Mesenchymal stem cell (in vitro differentiated cells and primary cell): ENCODE measurements at places on chromosomes 1 and 21.

GRCh38 chr1:107142140-107142542 lies 1.3 kb downstream of the NTNG1 start:
- H3K4me1 ChIP-seq, result peaks cover 8% of the 10 kb centered on the region
- H3K27me3 ChIP-seq, result no peaks in the 10 kb centered on the region
- peak overlapping the region; percentile 92 for H3K4me3 ChIP-seq
- H3K36me3 ChIP-seq, result no peaks in the 10 kb centered on the region
- DNase-seq, result peak; percentile 62
- H3K27ac ChIP-seq, result no peak overlapping the region

GRCh38 chr1:232012773-232013386 lies 386.3 kb downstream of the DISC1 start:
- H3K27me3 ChIP-seq, result no peaks in the 10 kb centered on the region
- H3K27ac ChIP-seq, result no peak overlapping the region
- H3K36me3 ChIP-seq, result peaks cover 7% of the 10 kb centered on the region
- no peaks in the 10 kb centered on the region for H3K4me1 ChIP-seq

GRCh38 chr1:235113183-235113917 lies 15.3 kb downstream of the TOMM20 start:
- H3K27me3 ChIP-seq, result no peaks in the 10 kb centered on the region
- H3K27ac ChIP-seq, result no peak overlapping the region
- H3K4me1 ChIP-seq, result no peaks in the 10 kb centered on the region
- DNase-seq, result no peak
- H3K36me3 ChIP-seq, result peaks cover 94% of the 10 kb centered on the region

DNA sequence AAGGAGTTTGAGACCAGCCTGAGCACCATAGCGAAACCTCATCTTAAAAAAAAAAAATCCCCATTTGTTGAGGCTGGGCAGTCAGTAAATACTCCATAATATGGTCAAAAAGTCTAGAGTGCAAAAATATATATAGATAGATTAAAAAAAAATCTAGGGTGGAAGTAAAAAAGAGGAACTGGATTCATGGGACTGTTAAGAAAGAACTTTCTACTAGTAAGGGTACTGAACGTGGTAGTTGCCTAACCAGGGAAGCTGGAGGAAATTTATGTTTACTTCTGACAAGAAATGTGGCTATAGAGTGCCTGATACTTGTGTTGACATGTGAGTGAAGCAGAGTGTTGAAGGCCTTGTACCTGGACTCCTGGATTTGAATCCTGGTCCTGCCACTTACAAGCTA lies 265.9 kb upstream of the FAM78B start:
- no peak overlapping the region for H3K4me3 ChIP-seq
- H3K27ac ChIP-seq, result no peak overlapping the region
- H3K36me3 ChIP-seq, result no peaks in the 10 kb centered on the region
- H3K27me3 ChIP-seq, result no peaks in the 10 kb centered on the region
- no peak for DNase-seq
- no peaks in the 10 kb centered on the region for H3K4me1 ChIP-seq

DNA sequence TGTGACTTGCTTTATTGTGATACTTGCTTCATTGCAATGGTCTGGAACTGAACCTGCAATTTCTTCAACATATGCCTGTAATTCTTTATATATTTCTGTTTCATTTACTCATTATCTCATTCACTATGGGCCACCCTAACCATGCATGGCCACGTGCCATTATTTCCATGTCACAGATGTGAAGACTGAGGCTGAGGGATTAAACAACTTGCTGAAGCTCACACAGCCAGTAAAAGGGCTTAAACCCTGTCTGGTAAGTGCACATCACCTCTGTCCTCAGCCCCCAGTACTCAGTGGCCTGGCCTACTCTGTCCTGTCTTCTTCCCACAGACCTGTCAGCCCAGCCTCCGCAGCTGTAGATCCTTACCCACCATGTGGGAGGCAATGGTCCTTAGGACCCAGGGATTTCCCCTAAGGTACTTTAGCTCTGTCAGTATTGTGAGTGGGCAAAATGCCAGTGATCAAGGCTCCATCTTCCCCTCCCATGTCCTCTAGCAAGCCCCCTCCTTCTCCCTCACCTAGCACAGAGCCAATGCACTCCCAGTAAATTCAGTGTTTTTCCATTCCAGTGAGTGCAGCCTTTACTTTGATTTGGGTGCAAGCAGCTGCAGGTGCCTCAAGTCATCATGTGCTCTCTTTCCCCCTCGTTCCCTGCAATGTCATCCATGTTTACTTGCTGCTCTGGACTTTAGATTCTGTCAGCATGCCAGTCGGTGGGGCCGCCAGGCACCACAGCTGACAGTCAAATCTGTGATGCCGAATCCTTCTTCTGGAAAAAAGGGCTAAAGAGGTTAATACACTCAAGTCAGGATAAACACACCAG lies 228.2 kb upstream of the PROX1 start:
- no peaks in the 10 kb centered on the region for H3K27me3 ChIP-seq
- no peaks in the 10 kb centered on the region for H3K4me1 ChIP-seq
- no peak for DNase-seq

GRCh38 chr1:231750296-231750695 lies 123.7 kb downstream of the DISC1 start:
- H3K27ac ChIP-seq, result no peak overlapping the region
- H3K27me3 ChIP-seq, result no peaks in the 10 kb centered on the region
- no peak overlapping the region for H3K4me3 ChIP-seq

- H3K36me3 ChIP-seq, result no peaks in the 10 kb centered on the region
- H3K27ac ChIP-seq, result no peak overlapping the region
- no peaks in the 10 kb centered on the region for H3K27me3 ChIP-seq
- H3K4me1 ChIP-seq, result peaks cover 1% of the 10 kb centered on the region
Observed at GRCh38 chr1:15595809-15596617, 11.2 kb upstream of the AGMAT start.

DNA sequence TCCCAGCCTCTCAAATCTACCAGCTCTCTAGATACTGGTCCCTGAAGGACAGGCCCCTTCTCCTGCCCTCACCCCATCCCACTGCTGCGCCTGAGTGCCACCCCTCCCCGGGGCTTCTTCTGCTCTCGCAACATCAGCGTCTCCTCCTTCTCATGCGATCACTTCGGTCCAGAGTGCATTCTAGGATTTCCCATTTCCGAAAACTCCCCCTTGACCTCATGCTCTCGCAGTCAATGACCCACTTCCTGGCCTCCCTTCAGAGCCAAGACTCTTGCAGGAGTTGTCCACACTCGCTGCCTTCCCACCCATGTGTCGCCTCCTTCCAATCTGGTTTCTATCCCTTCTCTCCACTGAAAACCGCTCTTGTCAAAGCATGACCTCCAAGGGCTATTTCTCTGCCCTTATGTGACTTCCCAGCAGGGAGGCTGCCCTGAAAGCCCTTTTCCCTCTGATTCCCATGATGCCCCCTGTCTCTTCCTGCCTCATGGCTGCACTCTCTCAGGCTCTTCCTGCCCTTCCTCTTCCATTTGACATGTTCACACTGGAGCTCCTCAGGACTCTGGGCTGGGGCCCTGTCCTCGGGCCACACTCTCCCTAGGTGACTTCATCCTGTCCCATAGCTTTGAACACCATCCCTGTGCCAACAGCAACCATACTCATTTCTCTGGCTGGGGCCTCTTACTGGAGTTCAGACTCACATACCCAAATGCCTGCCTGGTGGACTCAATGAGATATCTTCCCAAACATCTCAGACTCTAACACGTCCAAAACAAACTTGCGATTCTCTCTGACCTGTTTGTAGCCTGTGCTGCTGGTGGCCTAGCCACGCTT lies 46.0 kb downstream of the LDLRAD2 start:
- H3K4me1 ChIP-seq, result peaks cover 25% of the 10 kb centered on the region
- no peak overlapping the region for H3K4me3 ChIP-seq
- peak; percentile 42 for DNase-seq
- H3K36me3 ChIP-seq, result peaks cover 90% of the 10 kb centered on the region
- H3K27me3 ChIP-seq, result no peaks in the 10 kb centered on the region

GRCh38 chr1:202162047-202162417 lies 1.6 kb upstream of the PTPN7 start:
- no peak overlapping the region for H3K4me3 ChIP-seq
- H3K4me1 ChIP-seq, result peaks cover 7% of the 10 kb centered on the region
- peaks cover 72% of the 10 kb centered on the region for H3K27me3 ChIP-seq
- H3K36me3 ChIP-seq, result no peaks in the 10 kb centered on the region

- no peaks in the 10 kb centered on the region for H3K36me3 ChIP-seq
- H3K27me3 ChIP-seq, result no peaks in the 10 kb centered on the region
- no peak for DNase-seq
Observed at GRCh38 chr1:185069202-185069772, 23.9 kb downstream of the RNF2 start.

- H3K4me1 ChIP-seq, result peaks cover 1% of the 10 kb centered on the region
- H3K27ac ChIP-seq, result no peak overlapping the region
- no peaks in the 10 kb centered on the region for H3K27me3 ChIP-seq
- no peaks in the 10 kb centered on the region for H3K36me3 ChIP-seq
- no peak overlapping the region for H3K4me3 ChIP-seq
- peak; percentile 42 for DNase-seq
Observed at GRCh38 chr1:94438692-94439276, 20.6 kb downstream of the ABCD3 start.

- no peaks in the 10 kb centered on the region for H3K27me3 ChIP-seq
- DNase-seq, result no peak
- no peak overlapping the region for H3K27ac ChIP-seq
- H3K4me1 ChIP-seq, result peaks cover 7% of the 10 kb centered on the region
- no peak overlapping the region for H3K4me3 ChIP-seq
Observed at GRCh38 chr1:200862713-200863415, 9.9 kb upstream of the GPR25 start.

GRCh38 chr1:234972411-234973191 lies 156.0 kb downstream of the TOMM20 start:
- DNase-seq, result peak; percentile 38
- H3K27me3 ChIP-seq, result no peaks in the 10 kb centered on the region
- peaks cover 27% of the 10 kb centered on the region for H3K4me1 ChIP-seq

DNA sequence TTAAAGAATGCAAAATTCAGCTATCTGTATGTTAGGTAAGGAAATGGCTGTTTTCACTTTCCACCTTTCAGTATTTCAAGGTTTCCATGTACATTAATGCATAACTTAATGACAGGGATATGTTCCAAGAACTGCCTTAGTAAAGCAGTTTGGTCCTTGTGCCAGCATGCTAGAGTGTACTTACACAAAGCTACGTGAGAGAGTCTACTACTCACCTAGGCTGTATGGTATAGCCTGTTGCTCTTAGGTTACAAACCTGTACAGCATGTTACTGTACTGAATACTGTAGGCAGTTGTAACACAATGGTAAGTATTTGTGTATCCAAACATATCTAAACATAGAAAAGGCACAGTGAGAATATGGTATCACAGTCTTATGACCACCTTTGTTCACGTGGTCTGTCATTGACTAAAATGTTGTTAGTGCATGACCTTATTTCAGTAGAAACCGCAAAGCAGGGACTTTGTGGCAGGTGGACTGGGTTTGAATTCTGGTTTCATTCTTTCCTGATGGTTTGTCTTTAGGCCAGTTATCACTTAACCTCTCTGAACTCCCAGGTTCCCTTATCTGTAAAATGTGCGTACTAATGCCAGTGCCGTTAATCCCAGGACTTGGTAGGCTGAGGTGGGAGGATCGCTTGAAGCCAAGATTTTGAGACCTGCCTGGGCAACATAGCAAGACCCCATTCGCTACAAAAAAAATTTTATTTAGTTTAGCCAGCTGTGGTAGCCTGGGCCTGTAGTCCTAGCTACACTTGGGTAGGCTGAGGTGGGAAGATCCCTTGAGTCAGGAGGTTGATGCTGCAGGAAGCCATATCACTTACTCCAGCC lies 4.9 kb downstream of the SMYD2 start:
- H3K27me3 ChIP-seq, result no peaks in the 10 kb centered on the region
- H3K4me1 ChIP-seq, result peaks cover 5% of the 10 kb centered on the region
- H3K27ac ChIP-seq, result no peak overlapping the region

DNA sequence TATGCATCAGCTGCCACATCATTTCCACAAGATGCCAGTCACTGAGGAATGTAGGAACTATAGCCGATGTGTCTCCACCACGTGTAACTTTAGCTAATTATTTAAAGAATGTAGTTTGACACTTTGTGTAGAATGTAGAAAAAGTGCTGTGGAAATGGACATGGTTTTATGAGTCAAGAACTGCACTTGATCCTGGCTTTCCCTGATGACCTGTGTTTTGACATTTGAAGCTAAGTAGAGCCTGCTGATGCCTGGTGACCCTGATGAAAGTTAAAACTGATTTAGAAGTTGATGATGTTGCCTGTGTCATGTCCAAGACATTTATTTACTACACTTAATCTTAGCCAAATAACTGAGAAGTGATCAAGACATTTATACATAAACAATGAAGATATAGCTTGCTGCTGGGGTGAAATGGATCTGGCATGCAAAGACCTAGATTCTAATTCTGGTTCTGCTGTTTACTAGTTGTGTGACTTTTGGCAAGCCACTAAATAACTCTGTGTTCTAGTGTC lies 4.4 kb upstream of the OSBPL9 start:
- peak; percentile 47 for DNase-seq
- H3K4me1 ChIP-seq, result peaks cover 2% of the 10 kb centered on the region
- peak overlapping the region; percentile 15 for H3K27ac ChIP-seq
- H3K4me3 ChIP-seq, result no peak overlapping the region

DNA sequence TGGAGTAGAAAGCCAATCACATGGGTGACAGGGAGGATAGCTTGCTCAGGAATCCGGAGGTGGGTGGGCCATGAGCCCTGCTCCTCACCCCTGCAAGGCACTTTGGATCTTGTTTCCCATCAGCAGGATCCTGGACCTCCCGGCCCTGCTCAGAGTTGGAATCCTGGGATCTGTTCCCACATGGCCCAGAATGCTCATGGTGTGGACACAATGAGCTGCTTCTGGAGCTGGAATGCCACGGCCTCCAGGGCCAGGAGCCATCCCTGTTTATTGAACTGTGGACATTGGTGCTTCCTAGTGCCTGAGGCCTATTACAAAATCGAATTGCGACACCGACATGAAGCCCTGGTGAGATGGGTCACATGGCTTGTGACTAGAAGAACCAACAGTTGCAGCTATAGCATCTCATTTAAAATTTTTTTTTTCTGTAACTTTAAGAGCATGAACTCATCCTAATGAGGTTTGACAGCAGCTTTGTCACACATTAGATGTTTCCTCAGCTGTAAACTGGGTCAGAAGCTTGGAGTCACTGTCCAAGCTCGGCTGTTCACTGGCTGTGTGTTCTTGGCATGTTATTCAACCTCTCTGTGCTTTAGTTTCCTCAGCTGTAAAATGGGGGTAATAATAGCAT lies 40.4 kb upstream of the GOLT1A start:
- peaks cover 1% of the 10 kb centered on the region for H3K4me1 ChIP-seq
- H3K36me3 ChIP-seq, result no peaks in the 10 kb centered on the region
- H3K4me3 ChIP-seq, result no peak overlapping the region

DNA sequence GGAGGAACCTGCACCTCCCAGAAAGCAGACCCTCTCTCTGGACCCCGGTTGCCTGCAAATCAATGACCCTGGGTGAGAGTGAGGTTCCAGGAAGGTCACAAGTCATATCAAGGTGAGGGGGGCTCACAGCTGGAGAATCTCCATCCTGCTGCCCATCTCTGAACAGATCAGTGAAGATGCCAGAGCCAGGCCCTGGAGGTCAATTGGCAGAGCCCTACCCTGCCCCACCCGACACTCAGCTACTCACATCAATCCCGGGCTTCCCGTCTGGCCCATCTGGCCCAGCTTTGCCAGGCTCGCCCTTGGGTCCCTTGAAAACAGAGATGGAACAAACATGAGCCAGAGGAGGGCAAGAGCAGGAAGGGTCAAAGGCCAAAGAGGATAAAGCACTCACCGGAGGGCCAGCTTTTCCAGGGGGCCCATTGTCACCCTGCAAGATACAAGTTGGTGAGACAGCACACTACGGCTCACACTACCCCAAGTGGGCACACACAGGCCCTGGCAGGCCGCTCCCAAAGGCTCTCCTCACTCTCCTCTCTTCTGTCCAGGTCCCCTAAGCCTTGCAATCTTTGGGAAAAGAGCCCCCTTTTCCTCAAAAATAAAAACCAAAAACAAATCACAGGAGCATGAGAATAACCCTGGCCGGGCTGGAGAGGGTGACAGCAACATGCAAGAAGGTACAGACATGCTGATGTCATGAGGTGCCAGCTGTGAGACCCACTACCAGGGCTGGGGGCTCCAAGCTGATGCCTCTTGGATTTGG lies 2.9 kb downstream of the COL9A2 start:
- no peaks in the 10 kb centered on the region for H3K36me3 ChIP-seq
- peaks cover 39% of the 10 kb centered on the region for H3K27me3 ChIP-seq
- no peak overlapping the region for H3K4me3 ChIP-seq
- no peak overlapping the region for H3K27ac ChIP-seq
- DNase-seq, result no peak
- peaks cover 34% of the 10 kb centered on the region for H3K4me1 ChIP-seq
